ENCODE measurements at places on chromosomes 4 and X.

- DNase-seq = no peak
Measured at GRCh38 chr4:47050761-47051725, 19.7 kb downstream of the GABRB1 start.

GRCh38 chrX:30275498-30275897 is 28.6 kb downstream of the MAGEB1 start:
- DNase-seq = peak; percentile 14

DNA sequence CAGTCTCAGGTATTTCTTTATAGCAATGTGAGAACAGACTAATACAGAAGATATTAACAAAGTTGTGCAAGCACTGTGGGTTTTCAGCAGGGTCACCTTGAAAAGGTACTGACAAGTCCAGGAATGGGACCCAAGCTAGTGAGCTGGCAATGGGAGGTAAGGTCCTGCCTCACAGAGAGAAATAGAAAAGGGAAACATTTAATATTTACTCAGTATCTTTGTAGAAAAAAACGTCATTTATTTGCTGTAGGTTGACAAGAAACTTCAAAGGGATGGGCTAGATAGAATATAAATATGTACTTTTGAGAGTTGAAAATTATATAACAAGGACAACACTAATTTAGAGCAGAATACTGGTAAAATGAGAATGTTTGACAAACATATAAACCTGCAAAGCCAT is 89.0 kb downstream of the GPRIN3 start:
- DNase-seq = no peak

GRCh38 chr4:174717828-174718227 is 111.2 kb downstream of the GLRA3 start:
- DNase-seq = no peak

GRCh38 chr4:113481820-113482219 is 279.7 kb downstream of the CAMK2D start:
- no peak for DNase-seq

GRCh38 chrX:112779139-112779538 is 61.5 kb downstream of the AMOT start:
- no peak for DNase-seq

- DNase-seq = peak; percentile 73
Measured at GRCh38 chr4:121148000-121148399, 16.1 kb downstream of the TNIP3 start.

GRCh38 chr4:3836756-3837601 is 70.8 kb downstream of the ADRA2C start:
- no peak for DNase-seq

GRCh38 chr4:2041239-2042130 is 17.6 kb upstream of the NAT8L start:
- DNase-seq = peak; percentile 73

DNA sequence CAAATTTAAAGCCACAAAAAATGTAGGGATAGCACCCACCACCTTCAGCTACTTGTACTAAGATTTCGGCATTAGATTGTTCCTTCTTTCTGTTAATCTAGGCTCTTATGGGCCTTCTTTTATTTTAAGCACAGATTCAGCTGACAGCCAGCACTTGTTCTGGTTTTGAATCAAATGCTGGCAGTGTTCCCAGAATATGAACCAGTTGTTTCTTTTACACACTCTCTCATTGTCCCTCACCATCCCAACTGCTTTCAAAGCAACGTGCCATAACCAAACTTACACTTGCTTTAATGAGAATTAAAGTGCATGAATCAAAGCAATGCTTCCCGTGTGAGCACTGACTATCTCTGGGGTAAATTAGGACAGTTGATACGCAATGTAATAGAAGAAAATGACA is 744.5 kb upstream of the FAM241A start:
- DNase-seq = peak; percentile 79

DNA sequence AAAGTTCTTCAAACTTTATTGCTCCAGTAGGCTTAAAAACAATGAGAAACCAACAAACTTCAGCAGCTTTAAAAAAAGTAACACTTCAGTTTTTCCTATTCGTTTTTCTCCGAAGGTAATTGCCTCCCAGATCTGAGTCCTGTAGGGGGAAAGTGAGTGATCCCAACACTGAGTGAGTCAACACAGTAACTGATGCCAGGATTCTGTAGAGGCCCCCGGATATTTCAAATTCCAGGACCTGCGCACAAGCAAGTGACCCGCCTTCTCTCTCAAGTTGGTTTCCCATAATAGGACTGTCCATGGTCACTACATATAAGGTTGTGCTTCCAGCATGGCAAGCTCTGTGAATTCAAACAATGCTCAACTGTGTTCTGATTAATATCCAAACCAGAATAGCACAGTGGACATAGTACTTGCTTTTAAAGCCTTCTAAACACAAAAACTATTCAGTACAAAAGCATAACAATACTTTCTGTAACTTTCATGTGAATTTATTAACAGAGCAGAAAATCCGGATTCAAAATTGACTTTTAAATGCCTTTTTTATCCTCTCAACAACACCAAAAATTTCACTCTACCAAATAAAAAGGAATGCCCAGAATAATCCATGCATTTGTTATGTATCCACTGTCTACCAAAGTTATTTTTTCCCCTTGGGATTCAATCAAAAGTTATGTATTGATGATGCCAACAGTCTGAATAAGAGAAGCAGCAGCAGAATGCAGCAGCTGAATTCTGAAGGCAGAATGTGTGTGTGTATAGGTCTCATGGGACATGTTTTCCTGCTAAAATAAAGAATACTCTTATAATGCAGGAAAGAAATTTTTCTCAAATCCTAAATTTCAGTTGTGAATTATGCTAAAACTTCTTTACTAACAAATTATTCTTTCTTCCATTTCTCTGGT is at the start of gene DMD:
Gene DMD (minus strand): TSS at position 194 of the 905 bp plus-strand sequence. CDS start 237 bp downstream, outside the sequence.
- DNase-seq = peak; percentile 82

GRCh38 chrX:2903366-2903765 is 25.8 kb downstream of the ARSD start:
- DNase-seq = no peak

GRCh38 chrX:45134315-45134731 is 66.4 kb downstream of the DIPK2B start:
- no peak for DNase-seq

- no peak for DNase-seq
Measured at GRCh38 chr4:186935901-186936300, 212.2 kb upstream of the FAT1 start.

GRCh38 chr4:7651461-7651921 is 216.8 kb upstream of the PSAPL1 start:
- DNase-seq = peak; percentile 27

- no peak for DNase-seq
Measured at GRCh38 chr4:146834263-146835034, 111.2 kb downstream of the TTC29 start.

GRCh38 chr4:26362745-26363439 is 42.1 kb downstream of the RBPJ start:
- peak; percentile 46 for DNase-seq

DNA sequence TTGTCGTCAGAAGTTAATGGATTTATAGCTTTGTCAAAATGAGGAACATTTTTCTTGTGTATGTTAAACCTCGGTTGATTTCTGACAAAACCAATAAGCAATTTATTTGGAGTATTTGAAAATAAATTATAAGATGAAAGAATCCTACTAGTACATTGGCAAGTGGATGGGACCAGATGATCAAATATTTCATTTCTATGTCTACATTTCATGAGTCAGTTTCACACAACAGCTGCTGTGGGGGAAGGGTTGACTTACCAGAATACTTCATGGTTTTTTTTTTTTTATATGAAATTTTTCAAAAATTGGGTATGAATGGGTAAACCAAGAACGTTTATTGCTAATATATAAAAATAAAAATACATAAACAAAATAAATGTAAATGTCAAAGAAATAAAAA is 39.4 kb downstream of the RAPGEF2 start:
- DNase-seq = peak; percentile 47

DNA sequence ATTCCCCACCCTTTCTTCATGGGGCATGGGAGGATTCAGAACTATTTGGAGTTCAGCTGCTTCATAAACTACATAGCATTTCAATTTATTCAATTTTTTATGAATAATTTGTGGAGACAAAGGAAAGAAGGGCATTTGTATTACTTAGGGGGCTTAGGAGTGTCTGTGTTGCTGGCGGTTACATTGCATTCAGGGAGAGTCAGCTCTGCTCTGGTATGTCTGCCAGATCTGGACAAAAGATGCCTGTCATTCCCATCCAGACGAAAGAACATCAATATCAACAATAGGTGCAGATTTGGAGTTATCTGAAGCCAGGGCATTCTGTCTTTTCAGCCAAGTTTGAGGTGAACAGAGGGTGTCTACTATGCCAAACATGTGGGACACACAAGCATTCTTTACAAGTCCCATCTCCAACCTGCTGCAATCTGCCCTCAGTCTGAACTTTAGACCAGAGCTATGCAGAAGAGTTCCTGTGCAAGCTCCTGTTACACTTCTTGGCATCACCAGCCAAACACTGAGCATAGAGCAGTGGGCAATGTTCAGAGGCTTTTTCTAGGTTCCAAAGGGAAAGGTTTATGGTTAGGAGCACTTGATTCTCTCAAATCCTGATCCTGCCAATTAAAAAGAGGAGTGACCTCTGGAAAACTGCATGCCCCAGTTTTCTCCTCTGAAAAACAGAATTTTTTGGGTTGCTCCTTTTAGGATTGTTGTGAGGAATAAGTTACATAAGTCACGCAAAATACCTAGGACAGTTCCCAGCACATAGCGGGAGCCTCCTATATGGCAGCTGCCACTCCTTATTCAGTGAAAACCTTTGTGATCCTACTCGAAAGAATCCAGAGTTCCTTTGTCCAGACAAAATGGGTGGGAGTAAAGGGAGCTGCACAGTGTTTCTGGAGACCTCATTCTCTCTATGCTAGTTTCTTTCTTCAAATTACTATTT is 719.5 kb upstream of the SLIT2 start:
- DNase-seq = no peak

- no peak for DNase-seq
Measured at GRCh38 chrX:295136-295535, 14.0 kb downstream of the PLCXD1 start.

DNA sequence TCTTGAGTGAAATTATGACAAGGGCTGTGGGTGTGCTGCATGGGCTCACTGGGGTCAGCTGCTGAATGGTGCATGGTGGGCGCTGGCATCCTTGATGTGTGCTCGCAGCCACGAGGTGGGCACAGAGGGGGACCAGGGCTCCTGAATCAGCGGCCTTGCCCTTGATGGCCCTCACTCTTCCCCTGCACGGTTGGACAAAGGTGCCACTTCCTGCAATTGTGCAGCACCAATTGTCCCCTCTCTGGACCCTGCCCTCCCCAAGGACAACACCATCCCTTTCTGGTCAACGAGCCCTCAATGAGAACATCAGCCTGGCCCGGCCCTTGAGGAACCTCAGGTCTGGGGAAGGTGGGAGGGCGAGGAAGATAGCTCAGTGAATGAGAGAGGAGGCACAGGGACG is 16.1 kb downstream of the ABLIM2 start:
- DNase-seq = no peak

DNA sequence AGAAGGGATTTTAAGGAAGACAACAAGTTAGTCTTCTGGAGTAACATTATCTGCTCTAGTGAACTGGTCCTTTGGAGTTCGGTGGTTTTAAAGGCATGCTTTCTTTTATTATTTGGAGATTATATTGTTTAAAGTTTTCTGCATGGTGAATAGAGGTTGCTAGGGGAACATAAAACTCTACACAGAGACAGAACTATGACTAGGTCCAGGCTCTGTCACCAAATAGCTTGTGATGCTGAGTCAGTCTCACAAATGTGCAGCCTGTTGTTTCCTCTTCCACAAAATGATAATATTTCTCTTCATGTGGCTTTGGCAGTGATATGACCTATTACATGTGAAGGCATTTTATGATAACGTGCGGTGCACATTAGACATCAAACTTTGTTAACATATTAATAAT is 132.6 kb downstream of the PACRGL start:
- peak; percentile 33 for DNase-seq

DNA sequence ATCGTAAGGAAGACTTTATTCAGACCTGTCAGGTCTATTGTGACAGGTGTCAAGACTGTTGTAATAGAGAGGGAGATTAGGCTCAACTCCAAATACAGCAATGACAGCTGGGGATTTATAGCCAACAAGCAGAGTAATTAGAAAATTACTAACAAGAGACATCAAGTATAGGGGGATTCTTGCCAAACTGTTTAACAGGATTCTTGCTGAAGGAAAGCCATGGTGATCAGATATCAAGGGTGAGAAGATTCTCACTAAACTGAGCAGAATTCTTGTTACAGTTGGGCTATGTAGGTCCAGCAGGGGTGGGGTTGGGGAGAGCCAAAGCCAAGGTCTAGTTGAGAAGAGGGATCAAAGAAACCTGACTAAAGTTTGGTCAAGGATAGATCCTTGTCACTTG is 461.0 kb upstream of the GALNT7 start:
- DNase-seq = no peak

DNA sequence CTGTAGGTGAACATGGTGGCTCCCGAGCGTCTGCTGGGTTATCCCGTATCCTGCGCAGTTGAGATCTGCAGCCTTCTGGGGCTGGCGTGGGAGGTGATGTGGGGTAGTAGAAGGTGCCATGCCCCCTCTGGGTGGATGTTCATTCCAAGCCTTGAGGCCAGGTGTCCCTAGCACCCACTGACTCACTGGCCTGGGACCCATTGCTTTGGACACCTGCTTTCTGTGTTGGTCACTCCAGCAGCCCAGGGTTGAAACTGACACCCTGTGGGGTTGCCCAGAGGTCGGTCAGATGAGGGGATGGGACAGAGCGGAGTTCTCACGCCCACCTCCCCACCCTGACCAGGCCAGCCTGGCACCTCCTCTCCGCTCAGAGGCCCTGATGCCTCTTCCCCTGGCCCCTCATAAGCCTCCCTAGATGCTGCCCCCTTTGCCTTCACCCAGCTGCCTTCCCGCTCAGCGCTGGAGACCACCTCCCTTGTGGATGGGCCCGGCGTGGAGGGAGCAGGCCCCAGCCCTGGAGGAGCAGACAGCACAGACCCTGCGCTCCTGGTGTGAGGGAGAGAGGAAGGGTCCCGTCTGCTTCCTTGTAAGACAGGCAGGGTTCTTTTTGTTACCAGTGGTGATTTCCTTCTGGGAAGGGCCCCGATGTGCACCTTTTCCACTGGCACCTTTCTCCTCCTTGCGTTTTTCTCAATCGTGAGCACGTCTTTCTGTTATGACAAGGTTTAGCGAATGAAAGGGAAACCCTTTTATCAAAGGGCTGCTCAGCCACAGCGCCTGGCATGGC is 2.0 kb downstream of the DOK7 start:
- DNase-seq = no peak

DNA sequence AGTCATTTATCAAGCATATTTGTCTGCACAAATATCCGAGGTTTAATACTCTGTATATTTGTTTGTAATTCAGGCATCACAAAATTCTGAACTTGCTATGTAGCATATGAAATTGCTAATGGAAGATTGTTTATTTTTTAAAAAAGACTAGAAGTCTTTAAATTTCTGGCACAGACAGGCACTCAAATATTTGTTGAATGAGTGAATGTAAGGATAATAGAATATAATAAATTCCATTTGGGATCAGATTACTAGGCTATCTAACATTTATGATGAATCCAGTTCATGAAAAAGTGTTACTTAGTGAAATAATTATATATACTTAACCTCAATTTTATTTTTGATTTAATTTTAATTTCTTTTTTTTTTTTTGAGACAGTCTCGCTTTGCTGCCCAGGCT is 30.4 kb upstream of the TEC start:
- peak; percentile 84 for DNase-seq

GRCh38 chrX:123222920-123223319 is 38.8 kb downstream of the GRIA3 start:
- no peak for DNase-seq

- DNase-seq = peak; percentile 74
Measured at GRCh38 chrX:40908857-40909475, 173.6 kb upstream of the MED14 start.
